ENCODE measurements at places on chromosomes 11 and 22.

- no peak for DNase-seq
These were observed 6.4 kb downstream of the MS4A15 start for GRCh38 chr11:60762851-60763691.

DNA sequence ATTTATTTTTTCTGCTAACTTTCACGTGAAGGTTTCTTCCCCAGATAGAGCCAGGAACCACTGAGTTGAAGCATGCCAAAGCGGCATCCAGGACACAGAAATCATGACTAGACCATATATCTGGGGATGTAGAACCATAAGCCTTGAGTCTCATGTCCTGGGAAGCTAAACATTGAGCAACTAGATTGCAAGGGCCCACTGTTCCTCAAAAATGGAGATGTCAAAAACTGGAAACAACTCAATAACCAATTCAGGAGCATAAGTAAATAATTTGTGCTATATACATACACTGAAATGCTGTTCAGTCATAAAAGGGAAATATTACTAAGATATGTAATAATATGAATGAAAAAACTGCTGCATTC lies 29.0 kb upstream of the CARD16 start:
- DNase-seq, result no peak

- no peak for DNase-seq
These were observed 589.8 kb downstream of the ETS1 start for GRCh38 chr11:127997594-127997993.

GRCh38 chr22:40329466-40329865 lies 16.8 kb upstream of the ADSL start:
- DNase-seq, result no peak

GRCh38 chr11:75931124-75931523 lies 116.1 kb downstream of the UVRAG start:
- no peak for DNase-seq

- no peak for DNase-seq
These were observed 220.5 kb upstream of the TENM4 start for GRCh38 chr11:79661373-79661772.

GRCh38 chr11:117912497-117912896 lies 16.7 kb downstream of the TMPRSS13 start:
- DNase-seq, result no peak

DNA sequence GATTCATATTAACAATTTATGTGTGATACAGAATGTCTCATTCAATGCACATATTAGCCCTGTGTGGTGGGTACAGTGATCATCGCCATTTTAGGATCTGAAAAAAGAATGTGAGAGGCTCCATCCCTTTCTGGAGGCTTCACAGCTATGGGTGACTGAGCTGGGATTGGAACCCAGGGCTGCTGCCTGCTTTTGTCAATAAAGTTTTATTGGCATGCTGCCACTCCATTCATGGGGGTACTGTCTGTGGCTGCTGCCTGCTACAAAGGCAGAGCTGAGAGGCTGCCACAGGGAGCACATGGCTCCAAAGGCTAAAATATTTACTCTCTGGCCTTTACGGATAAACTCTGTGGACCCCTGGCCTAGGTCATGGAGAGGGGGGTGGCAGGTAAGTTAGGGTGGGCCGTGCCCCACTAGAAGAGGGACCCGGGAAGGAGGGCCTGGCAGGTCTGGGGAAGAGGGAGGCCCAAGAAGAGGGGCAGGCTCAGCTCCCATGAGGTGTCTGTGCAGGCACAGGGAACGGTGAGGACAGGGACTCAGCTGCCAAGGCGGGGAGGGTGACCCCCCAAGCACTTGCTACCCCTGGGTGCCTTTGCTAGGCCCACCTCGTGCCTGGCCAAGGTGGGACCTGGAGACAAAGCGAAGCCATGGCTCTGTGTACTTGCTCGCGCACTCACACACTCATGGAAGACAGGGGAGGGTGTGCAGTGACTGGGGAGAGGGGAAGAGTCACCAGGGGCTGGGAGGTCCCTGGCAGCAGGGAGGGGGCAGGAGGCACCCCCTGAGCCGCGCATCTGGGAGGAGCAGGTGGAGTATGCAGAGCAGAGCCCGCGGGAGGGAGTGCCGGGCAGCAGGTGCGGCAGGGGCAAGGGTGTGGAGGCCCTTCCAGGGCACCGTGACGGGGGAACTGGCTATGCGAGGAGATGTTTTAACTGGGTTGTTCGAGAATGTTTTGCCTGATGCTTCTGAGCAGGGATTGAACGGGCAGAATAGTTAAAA lies 335.3 kb downstream of the CTTN start:
- DNase-seq, result no peak

- DNase-seq, result no peak
These were observed 263.0 kb downstream of the OPCML start for GRCh38 chr11:133269267-133269666.

- no peak for DNase-seq
These were observed 498.7 kb downstream of the METTL15 start for GRCh38 chr11:28606930-28607329.

DNA sequence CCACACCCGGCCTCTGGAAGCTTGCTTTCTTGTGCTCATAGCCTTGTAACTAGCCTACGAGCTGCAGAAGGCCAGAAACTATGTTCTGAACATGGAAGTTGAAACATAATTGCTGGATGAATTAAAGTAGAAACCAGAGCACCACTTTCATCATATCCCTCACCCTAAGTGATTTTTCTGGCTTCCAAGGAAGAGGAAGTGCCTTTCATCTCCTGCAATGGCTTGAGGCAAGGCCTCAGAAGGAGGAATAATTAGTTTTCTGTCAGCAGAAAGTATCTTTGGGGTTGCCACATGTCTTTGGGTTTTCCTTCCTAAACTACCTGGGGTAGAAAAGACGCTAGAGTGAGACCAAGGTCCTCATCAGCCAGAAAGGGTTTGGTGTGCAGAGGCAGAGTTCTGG lies 14.5 kb downstream of the RPL27A start:
- DNase-seq, result no peak

GRCh38 chr11:61619471-61620226 lies 38.8 kb upstream of the SYT7 start:
- no peak for DNase-seq

GRCh38 chr22:19229600-19229999 lies 51.1 kb upstream of the SLC25A1 start:
- DNase-seq, result no peak

DNA sequence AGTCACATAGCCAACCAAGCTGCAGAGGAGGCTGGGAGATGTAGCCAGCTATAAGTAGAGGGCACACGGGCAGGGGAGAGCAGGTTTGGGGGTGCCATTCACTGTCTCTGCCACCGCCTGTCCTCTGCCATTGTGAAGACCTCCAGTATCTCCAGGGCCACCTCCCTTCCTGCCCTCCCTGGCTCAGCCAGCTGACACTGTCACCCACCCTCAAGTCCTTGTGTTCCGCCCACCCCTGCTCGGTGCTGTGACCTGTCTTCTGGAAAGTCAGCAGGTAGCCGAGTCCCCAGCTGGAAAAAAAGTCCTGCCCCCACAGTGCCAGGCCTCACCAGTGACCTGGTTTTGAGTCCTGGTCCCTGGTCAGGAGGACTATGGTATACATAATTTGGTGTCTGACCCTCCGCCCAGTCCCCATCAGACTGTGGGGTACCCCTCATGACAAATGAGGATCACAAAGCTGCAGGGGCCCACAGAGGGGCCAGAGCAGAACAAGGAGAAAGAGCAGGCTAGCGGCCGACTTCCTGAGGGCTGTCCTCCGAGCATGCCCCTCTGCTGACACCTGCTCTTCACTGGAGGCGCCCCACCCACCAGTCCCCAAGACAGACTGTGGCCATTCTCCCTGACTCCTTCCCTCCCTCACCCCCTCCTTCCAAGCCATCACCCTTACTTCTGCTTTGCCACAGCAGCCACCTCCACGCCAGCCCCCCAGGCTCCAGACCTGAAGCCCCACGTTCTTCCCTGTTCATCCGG lies 7.1 kb upstream of the IL2RB start:
- no peak for DNase-seq

DNA sequence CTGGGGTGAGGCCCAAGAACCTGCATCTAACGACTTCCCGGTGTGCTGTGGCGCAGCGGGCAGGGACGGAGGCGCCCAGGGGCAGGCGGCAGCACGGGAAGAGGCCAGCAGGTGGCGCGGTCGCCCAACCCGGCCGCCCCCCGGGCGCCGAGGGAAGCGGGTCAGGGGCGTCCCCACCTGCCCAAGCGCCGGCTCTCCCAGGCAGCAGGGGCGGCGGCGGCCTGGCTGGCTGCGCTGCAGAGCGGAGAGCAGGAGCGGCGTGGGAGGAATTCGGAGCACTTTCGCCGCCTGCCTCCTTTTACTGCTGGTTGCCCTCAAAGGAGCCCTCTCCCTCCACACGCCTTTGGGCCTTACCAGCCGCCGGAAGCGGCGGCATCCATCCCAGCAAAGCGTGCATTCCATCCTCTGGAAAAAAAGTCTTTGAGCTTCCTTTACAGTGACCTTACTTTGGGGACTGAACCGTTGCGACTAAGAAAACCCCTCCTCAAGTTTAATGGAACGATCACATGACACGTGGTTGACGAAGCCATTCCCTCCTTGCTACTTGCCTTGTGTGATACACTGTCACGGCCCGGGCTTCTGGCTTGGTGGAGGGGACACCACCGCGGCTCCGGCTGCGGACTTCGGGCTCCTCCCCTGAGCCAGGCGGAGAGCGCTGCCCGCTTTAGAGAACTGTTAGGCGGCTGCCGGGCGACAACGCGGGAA lies 106.8 kb upstream of the CLMP start:
- peak; percentile 56 for DNase-seq

DNA sequence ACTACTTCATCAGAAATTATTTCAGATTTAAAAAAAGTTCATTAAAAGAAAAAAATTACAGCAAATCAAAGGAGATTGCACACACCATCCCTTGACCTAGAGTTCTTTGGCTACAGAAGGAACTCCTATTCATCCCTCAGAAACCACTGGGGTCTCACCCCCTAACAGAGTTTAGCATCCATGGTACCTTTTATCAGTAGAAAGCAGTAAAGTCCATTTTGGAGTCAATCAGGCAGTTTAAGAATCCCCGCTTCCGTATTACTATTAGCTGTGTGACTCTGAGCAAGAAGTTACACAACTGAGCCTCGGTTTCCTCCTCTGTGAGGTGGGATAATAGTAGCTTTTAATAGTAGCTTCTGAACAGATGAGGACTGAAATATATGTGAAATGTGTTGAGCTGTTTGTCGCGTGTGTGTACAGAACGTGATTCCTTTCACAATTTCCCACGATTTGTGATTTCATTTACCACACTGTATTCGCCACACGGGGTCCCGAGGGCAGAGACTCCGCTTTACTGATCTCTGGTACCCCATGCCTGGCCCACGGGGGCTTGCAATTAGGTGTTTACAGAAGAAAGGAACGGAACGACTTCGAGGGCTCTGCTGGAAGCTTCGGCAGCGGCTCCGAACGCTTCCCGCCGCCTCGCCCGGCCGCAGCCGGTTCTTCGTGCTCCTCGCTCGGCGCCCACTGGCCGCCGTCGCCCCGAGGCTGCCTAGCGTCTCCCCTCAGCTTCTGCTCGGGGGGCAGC lies 72.5 kb upstream of the ZBED5 start:
- no peak for DNase-seq

DNA sequence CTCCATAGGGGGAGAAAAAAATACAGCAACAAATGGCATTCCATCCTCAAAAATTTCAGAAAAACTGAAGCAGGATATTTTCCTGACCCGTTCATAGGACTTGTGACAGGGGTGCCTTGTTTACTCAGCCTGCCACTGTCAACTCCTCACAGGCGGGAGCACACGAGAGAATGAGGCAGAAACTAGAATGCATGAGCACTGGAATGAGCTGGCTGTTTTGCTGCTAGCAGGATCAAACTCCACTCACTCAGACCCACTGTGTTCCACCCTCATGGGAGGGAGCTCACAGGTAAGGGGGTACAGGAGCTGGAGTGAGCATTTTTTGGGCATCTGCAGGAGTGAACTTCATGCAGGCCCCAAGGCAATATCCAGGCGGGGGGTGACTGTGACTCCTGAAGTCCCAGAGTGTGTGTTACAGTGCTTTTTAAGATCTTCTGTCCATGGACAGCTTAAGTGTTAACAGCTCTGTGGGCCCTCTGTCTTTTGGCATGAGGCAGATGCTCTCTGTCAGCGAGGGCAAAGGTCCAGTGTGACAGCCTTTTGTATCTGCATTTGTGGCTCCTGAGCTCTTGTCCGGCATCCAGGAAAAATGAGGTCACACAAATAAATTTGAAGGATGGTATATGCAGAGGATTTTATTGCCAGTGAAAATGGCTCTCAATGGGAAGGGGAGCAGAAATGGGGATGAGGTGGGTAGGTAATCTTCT lies 905.7 kb upstream of the TENM4 start:
- DNase-seq, result no peak

- no peak for DNase-seq
These were observed 20.5 kb downstream of the SLC1A2 start for GRCh38 chr11:35398881-35399280.

GRCh38 chr22:30609260-30610185 lies 2.5 kb downstream of the TCN2 start:
- DNase-seq, result peak; percentile 33

GRCh38 chr11:103528046-103528445 lies 418.8 kb downstream of the DYNC2H1 start:
- DNase-seq, result no peak

DNA sequence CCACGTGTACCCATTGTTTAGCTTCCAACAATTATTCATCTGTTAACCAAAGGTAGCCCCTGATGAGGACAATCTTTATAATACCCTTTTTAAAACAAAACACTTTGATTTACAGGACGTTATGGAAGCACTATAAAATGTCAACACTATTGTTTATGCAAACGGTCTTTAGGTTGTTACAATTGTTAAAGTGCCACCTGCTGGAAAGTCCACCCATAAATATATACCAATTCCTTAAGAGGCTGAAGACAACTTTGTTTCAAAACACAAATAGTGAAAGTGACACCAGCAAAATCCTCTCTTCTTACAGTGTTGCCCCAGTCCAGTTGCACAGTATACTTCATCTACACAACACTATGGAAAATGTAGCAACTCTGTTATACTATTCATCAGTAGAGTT lies 68.9 kb upstream of the SLN start:
- DNase-seq, result no peak

DNA sequence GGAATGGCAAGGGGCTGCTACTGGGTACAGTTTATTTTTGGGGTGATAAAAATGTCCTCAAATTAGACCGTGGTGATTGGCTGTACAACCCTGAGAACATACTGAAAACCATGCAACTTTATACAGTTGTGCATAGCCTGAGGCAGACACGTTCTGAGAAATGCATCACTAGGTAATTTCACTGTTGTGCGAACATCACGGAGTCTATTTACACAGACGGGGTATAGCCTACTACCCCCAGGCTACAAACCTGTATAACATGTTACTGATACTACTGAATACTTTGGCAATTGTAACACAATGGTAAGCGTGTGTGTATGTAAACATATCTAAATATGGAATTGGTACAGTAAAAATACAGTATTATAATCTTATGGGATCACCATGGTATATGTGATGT lies 23.6 kb downstream of the NARS2 start:
- no peak for DNase-seq
